ENCODE measurements at places on chromosomes 6 and 20. TPM values are rescaled to one million over a fixed set of nuclear protein-coding genes. Genes with fewer than 3 reads are reported as not detected.
A peak's percentile ranks its signal among the peaks of the same experiment; 100 is the strongest.

- no peak for DNase-seq
Observed at GRCh38 chr6:63675138-63675537, 39.5 kb downstream of the PHF3 start.

- peak; percentile 38 for DNase-seq
Observed at GRCh38 chr20:4040283-4041179, 25.2 kb upstream of the RNF24 start.

BPIFB2 gene
- total RNA-seq: 0.16 TPM

IMPG1 gene
- not detected for total RNA-seq

GZF1 gene
- total RNA-seq: 4.2 TPM

DNAH8 gene
- total RNA-seq: not detected

DNA sequence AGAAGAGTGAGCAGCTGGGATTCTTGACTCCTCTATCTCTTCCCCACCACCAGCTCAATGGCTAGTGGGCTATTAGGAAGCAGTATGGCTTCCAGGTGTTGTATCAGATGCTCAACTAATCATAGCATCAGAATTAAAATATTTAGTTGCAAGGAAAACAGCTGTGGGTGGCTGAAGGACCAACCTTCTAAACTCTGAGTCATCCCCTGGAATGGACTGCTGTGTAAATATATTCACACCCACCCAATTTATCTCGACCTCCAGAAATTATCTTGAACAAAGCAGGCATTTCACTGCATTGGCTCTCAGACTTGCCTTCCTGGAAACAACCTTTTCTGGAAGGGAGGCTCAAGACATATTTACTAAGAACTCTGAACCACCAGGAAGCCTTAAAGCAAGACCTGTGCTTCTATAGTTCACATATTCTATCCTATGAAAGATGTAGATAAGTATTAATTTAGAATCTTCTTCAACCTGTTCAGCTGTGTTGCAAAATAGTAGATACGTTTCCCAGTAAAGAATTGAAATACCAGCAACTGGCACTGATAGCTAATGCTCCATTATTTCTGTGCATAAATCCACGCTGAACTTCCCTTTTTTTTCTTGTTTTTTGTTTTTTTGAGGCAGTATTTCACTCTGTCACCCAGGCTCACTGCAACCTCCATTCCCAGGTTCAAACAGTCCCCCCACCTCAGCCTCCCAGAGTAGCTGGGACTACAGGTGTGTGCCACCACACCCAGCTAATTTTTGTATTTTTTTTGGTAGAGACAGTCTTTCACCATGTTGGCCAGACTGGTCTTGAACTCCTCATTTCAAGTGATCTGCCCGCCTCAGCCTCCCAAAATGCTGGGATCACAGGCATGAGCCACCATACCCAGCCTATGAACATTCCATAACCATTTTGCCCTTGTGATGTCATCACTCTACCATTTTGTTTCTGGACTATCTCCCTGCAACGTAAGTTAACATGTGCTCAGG is 56.9 kb upstream of the CD2AP start:
- no peak for DNase-seq
